OCI-M1 (cell line): ENCODE measurements at places on chromosomes 4 and X.
A peak's percentile ranks its signal among the peaks of the same experiment; 100 is the strongest.

- no peak for DNase-seq
These were observed 14.0 kb downstream of the RBMX start for GRCh38 chrX:136866337-136867095.

DNA sequence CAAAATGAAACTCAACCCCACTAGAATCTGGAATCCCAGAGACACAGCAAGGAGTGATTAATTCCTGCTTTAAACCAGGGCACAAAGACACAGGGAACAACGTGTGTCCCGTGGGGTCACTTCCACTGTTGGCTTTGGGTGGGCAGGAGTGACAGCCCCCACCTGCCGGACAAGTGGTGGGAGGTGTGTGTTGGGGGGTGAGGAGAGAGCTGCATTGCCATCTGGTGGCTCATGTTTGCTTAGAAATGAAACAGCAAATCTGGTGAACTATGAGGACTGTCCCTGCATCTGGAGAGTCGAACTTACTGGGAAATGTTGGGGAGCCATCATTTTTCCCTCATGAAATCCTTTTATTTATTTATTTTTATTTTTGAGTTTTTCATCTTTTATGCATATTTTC is 75.9 kb upstream of the AFAP1 start:
- DNase-seq: no peak

DNA sequence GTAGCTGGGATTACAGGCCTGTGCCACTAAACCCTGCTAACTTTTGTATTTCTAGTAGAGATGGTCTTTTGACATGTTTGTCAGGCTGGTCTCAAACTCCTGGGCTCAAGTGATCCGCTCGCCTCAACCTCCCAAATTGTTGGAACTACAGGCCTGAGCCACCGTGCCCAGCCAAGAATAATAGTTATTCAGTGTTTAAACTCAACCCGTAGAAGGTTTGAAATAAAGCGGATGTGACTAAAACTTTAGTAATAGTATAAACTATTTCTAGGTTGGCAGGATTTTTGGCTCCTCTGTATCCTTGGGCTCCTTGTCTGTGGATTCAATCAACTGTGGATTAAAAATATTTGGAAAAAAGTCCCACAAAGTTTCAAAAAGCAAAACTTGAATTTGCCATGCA is 37.8 kb downstream of the PCDH10 start:
- DNase-seq: no peak

GRCh38 chr4:80213117-80213815 is 16.0 kb downstream of the PRDM8 start:
- DNase-seq: no peak

DNA sequence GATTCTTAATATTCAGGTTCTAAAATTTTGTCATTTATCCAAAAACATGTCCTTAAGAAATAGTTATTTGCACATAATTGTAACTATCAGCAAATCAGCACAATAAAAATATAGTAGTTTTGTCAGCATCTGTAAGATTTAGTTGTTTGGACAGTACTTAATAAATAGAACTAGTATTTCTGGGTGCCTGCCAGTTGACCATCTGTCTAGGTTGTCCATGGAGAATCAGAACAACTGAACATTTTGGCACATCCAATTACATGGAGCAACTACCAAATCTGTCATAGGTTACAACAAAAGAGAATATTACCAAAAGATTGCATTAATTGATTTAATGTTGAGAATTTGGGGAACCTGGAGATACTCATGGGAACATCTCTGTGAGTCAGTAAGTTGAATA is 305.5 kb upstream of the TACR3 start:
- no peak for DNase-seq

DNA sequence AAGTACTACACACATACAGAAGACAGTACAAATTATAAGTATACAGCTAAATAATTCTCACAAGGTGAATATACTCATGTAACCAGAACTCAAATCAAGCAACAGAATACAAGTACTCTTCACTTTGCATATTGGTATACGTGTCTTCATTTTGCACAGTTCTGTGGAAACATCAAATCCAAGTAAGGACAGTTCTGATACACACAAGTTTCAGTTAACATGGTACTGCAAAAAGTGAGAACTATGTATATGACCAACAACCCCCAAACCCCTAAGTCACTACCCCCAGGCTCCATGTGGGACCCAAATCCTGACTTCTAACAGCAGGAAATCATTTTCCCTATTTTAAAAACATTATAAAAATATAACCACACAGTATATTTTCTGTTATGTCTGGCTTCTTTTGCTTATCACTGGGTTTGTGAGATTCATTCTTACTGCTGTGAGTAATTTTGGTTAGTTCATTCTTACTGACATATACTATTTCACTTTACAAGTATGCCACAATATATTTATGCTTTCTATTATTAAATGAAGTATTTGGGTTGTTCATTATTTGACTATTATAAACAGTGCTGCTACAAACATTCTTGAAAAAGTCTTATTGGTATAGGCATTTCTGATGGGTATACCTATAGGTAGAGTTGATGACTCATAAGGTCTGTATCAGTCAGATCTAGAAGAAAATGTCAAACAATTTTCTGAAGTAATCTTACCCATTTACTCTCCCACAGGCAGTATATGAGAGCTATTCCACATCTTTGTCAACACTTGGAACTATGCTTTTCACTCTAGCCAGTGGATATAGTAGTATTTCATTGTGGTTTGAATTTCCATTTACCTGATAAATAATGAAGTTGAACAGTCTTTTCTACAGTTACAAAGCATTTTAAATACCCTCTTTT is 47.0 kb downstream of the SCLT1 start:
- DNase-seq: peak; percentile 19

DNA sequence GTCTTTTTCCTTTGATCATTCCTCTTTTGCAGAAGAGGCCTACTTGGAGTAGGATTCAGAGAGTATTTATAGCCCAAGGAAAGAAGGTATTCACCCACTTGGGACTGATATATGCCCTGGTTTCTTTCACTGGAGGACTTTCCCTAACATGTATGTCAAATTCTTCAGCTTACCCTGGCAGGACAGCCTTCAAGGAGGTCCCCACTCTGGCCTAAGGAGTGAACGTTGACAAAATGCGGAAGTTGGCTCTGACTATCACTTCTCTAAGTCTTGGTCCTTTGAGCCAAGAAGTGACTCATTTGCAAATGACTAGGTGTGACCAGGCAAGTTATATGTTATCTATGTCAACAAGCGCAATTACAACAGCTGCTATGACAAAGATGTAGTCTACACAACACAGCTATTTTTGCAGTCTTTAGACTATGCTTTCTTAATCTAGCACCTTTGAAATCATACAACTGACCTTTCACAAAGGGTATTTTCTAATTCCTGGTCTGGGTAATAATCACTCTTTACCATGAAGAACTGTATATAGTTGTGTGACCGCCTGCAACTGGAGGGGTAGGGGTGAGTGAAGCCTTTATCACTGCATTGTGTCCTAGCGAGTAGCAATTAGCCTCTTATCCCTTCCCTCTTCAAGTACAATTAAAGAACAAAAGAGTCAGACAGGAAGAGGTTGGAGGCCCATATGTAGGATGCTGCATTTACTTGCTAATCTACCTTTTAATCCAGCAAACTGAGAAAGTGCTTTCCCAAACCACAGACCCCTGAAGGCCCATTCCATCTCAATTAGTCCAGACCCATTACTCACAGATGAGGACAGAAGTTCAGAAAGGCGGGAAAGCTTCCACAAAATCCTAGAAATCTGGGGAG is 50.1 kb downstream of the RASGEF1B start:
- DNase-seq: peak; percentile 98

DNA sequence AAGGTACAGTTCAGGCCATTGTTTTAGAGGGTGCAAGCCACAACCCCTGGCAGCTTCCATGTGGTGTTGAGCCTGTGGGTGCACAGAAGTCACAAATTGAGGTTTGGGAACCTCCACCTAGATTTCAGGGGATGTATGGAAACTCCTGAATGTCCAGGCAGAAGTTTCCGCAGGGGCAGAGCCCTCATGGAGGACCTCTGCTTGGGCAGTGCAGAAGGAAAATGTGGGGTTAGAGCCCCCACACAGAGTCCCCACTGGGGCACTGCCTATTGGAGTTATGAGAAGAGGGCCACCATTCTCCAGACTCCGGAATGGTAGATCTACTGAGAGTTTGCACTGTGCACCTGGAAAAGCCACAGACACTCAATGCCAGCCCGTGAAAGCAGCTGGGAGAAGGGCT is 242.0 kb upstream of the ACTRT1 start:
- no peak for DNase-seq

GRCh38 chr4:139833151-139833910 is 167.7 kb downstream of the MGST2 start:
- DNase-seq: no peak
